ENCODE measurements at places on chromosomes 12 and 14.

DNA sequence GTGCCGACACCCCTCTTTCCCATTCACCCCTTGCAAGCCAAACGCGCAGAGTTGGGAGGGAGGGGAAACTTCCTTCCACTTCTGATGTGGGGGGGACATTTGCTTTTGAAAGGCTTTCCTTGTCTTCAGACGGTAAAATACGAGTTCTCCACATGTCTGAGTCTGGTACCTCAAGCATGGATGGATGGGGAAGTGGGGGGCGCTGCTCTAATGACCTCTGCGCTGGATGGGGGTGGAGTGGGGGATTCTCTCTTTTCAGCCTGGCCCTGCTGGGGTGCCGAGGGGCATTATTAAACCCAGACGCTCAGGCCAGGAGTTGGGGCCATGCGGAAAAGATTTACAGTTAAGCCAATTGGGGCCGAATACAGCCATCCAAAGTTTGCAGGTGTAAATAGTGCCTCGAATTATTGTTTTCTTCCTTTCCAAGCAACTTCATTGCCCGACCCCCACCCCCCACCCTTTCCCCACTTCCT, 9.1 kb upstream of the TBX3 start:
- DNase-seq: no peak

DNA sequence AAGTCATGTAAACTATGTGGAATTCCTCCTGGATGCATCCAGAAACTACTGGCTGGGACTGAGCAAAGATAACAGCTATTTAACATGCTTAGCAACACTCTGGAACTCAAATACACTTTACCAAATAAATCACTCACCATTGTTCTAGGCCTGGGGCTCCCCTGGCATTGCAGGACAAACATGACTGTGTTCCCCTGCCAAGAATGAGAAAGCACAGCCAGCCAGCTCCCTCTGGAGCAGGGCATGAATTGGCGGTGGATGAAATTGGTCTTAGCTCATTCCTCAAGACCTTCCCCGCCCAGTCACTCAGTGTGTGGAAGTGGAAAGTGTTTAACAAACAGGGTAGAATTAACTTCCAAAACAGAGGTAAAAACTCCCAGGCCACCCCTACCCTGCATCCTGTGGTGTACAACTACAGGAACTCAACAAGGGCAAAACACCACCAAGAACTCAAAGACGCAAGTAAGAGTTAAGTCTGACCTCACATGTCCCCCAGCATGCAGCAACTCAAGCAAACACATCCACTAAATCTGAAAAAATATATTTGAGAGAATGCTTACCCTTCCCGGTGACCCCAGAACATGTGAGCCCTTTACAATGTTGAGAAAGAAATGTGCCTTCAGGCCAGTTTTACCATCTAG, 58.4 kb upstream of the BDKRB2 start:
- DNase-seq: peak; percentile 53

DNA sequence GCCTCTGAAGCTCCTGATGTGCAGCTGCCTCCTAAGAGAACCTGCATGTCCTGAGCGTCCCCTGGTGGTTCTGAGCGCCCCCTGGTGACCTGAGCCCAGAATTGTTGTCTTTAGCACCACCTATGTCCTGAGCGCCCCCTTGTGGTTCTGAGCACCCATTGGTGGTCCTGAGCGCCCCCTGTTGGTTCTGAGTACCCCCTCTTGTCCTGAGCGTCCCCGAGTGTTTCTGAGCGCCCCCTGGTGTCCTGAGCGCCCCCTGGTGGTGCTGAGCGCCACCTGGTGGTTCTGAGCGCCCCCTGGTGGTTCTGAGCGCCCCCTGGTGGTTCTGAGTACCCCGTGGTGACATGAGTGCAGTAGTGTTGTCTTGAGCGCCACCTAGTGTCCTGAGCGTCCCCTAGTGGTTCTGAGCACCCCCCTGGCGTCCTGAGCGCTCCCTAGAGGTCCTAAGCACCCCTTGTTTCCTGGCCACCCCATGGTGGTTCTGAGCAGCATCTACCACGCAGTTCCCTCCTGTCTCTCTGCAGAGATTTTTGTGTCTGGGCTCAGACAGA, 782.5 kb downstream of the TMEM121 start:
- no peak for DNase-seq

GRCh38 chr12:91811481-91812287, 334.0 kb downstream of the BTG1 start:
- DNase-seq: peak; percentile 40

DNA sequence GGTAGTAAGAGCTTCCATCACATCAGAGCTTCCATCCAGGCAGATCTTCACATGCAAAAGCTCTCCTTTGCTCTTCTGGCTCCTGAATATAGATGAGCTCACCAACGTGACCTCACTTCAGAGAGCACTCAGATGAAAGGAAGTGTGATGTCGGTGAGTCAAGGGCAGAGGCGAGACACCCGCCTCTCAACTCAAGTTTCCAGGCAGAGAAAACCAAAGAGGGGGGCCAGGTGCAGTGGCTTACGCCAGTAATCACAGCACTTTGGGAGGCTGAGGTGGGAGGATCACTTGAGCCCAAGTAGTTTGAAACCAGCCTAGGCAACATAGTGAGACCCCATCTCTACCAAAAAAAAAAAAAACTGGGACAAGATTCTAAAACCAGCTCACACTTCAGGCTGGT, 126.9 kb downstream of the DUSP6 start:
- no peak for DNase-seq

DNA sequence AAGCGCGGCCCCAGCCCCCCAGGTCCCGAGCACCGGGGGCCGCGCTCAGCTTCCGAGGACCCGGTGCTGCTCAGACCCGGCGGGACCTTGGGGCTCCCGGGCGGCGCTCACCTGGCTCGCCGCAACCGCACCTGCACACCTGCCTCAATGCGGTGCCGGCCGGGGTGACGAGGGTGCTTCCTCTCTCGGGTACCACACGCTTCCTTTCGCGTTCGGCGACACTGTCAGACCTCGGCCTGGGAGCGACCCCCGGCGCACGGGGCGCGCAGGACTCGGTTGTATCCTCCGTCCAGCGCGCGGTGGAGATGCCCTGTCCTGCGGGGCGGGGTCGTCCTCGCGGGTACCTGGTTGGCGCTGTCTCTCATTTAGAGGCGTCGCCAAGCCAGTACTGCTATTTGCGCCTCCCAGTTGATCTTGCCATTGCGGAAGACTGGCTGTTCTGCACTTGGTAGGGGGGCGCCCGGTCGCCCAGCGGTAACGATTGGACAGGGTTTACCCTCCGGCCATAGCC, 718 bp downstream of the PACS2 start:
- DNase-seq: peak; percentile 22

GRCh38 chr14:91980157-91980556, 32.7 kb upstream of the FBLN5 start:
- DNase-seq: peak; percentile 85

DNA sequence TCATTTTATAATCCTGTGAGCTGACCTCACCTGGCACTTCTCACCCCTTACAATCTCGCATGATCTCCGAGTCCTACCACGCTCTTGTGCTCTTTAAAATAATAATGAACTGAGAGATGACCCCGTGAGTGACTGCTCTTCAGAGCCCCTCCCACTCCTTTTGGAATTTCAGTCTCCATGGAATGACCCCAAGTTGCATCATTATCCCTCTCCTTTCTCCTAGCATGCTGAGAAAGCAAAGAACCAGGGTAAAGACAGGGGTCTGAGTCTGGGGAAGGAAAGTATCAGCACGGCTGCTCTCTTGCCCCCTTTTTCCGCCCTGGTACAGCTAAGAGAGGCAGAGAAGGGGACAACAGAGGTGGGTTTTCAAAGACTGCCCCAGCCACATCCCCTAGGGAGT, 178.3 kb upstream of the PLEKHA5 start:
- no peak for DNase-seq

GRCh38 chr14:65040666-65041433, 54.2 kb downstream of the FNTB start:
- DNase-seq: no peak

DNA sequence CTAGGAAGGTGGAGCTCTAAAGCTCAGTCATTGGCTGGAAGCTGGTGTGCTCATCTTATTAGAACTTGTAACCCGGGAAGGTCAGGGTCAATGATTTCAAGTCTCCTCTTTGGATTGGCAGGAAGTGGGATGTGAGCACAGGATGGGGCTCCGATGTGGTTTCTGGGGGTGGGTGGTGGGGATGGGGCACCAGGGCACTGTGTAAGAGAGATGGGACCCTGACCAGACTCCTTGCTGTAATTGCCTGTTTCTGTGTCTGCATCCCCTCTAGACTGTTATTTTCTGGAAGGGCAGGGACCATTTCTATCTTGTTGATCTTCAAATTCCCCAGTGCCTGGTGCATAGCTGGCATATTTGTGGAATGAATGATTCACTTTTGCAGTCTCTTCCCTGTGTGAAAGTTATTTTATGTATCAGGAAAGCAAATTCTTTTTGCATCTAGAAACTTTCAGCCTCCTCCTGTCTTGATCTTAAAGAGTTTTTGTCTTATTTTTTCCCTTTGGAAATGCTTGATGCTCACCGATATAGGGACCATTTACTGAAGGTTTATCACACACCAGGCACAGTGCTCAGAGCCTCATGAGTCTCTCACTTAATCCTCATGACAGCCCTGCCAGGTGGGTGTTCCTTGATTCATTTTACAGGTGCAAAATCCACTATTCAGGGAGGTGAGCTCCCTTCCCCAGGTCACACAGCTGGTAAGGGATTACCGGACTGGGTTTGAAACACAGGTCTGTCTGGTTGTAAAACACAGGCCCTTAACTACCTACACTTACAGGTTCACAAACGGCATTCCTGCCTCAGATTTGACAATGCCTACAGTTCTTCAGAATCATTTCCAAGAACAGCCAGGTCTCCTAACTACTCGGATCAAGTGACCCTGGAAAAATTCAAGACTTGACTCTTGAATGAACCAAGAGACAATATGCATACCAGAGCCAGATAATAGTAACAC, 86.9 kb upstream of the IGF1 start:
- DNase-seq: peak; percentile 92

- no peak for DNase-seq
Measured at GRCh38 chr12:2191534-2192153, 138.9 kb downstream of the CACNA1C start.

GRCh38 chr14:55458800-55459515, 18.5 kb upstream of the TBPL2 start:
- peak; percentile 34 for DNase-seq

DNA sequence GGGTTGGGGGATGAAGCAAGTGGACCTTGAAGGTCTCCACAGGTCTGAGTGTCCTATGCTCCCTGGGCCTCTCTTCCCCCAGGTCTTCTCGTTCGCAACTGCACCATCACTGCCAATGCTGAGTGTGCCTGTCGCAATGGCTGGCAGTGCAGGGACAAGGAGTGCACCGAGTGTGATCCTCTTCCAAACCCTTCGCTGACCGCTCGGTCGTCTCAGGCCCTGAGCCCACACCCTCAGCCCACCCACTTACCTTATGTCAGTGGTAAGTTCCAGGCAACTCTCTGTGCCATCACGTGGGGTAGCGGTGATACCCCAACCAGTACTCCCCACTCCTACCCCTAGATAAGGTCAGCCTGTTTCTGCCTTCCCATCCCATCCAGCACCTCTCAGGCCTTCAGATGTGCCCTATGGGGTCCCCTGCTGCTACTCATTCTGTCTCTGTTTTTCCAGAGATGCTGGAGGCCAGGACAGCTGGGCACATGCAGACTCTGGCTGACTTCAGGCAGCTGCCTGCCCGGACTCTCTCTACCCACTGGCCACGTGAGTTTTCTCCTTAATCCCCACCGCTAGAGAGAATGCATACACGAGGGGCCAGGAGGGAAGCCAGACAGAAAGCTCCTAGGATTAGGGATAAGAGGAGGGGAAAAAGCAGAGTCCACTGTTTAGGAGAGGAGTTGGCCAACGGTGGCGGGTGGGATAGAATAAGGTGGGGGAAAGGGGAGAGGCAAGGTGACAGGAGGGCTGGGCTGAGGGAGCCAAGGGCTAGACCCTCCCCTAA, 1.6 kb upstream of the TAPBPL start:
- no peak for DNase-seq

DNA sequence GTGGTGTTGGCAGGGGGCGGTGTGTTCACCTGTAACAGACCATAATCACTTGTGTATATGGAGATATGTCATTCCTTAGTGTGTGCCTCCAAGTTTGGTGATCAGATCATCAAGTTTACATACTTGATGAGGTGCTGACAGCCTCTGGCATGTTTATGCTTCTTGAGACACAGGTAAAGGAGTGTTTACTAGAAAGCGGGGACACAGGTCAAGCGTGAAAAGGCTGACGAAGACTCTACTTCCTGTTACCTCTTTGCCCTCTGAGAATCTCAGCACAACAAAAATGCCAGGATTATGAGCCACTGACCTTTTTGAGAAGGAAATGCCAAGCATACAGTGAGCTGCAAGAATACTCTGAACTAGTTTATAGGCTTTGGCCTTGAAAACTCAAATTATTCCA, 29.6 kb downstream of the PRDM4 start:
- peak; percentile 11 for DNase-seq

DNA sequence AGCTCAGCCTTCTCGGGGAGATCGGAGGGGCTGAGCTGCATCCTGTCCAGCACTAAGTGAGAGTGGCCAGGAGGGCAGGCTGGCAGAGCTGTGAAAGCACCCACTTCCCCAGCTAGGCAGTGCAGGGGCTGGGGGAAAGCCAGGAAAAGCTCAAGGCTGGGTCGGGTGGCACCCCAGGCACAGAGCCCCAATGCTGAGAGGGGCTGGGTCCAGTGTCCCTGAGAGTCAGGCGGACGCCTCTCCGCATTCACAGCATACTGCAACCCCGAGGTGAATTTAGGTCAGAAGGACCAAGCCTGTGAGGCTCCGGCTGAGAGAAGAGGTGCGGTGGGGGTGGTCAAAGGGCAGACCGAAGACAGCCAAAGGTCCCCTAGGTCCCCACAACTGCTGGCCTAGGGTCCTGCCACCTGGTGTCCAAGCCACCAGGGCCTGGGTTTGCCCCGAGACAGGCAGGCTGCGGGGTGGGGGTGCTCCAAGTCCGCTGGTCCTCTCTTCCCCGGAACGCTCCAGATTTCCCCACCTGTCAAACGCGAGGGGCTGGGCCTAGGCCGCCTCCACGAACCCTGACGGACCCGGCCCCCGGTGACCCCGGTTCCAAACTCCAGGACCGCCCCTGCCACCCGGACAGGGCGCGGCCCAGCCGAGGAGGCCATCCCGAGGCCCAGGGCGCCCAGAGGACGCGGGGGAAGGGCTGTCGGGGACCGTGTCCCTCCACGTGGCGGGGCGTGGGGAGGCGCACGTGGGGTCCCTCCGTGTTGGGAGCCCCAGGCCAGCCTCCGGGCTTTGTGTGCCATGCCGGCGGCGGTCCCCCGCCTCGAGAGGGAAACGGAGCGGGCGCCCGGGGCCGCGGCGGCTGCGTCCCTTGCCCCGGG, 527 bp downstream of the CAMKK2 start:
- no peak for DNase-seq

GRCh38 chr14:68468437-68469207, 324.2 kb downstream of the ZFP36L1 start:
- no peak for DNase-seq

GRCh38 chr14:53002576-53002975, 51.7 kb upstream of the FERMT2 start:
- no peak for DNase-seq

- no peak for DNase-seq
Measured at GRCh38 chr14:98912655-98913054, 359.3 kb downstream of the BCL11B start.

- no peak for DNase-seq
Measured at GRCh38 chr14:30596935-30597334, 25.2 kb upstream of the SCFD1 start.

DNA sequence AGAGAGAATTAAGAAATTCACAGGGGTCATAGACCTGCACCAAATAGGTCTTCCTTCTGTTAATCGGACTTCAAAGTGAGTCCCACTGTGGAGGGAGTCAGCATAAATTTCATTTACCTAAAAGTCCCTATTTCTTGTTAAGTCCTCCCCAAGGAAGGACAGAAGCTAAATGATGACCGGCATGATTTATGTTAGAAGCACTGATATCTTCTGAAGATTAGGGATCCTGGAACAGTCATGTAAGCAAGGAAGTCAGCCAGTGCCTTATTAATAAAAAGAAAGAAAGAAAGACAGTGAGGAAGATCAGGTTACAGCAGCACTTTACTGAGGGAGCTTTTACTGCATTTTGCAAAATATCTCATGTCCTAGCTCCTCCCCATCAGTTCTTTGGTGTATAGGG, 287.5 kb downstream of the FOXG1 start:
- no peak for DNase-seq

All from kidney glomerular epithelial cell (primary cell).